Esophagus squamous epithelium (tissue), 5 donors: ENCODE measurements at places on chromosomes 1 and 21.

GRCh38 chr1:193516755-193517388 is 330.5 kb upstream of the B3GALT2 start:
- DNase-seq = no peak

GRCh38 chr1:200877839-200878551 is 5.2 kb downstream of the GPR25 start:
- no peak for DNase-seq

DNA sequence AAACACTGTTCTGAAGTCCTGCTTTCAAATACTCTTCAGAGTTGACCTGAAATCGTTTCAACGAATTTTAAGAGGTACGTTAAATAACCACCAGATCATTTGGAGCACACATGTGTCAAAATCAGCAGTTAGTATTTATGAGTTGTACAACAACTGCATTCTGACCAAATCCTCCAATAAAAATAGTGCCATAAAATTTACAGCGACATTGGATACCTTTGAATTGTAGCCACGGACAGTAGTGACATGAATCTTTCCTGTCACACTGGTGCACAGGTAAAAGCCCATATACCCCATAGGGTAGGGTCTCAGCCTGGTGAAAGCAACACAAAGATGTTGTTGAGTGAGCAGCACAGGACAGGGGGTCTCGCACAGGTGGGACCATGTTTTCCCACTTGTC is 121.5 kb downstream of the CLIC6 start:
- no peak for DNase-seq

GRCh38 chr1:5649795-5650194 is 342.4 kb downstream of the NPHP4 start:
- no peak for DNase-seq

DNA sequence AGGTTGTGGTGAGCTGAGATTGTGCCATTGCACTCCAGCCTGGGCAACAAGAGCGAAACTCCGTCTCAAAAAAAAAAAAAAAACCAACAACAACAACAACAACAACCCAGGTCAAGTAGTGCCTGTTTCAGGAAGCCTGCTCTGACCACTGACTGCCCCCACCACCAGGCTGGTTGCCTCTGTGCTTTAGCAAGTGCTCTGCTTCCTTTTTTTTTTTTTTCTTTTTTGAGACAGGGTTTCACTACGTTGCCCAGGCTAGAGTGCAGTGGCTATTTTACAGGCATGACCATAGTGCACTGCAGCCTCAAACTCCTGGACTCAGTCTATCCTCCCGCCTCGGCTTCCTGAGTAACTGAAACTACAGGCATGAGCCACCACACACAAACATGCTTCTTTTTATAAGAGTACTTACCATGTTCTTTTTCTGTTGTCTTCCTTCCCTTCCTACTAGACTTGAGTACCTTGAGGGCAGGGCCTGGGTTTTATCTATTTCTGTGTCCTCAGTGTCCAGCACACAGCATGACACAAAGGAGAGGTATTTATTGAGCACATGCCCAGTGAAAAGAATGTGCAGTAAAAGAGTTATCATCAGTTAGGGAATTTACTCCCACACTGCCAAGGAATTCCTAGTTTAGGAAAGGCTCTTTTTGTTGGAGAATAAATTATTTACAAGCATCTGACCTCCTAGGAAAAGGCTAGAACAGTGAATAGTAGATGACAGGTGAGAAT is 9.9 kb upstream of the COA7 start:
- DNase-seq = no peak

GRCh38 chr1:83763361-83764095 is 235.4 kb downstream of the TTLL7 start:
- DNase-seq = no peak

GRCh38 chr1:24963099-24963872 is 33.2 kb upstream of the RUNX3 start:
- DNase-seq = no peak

DNA sequence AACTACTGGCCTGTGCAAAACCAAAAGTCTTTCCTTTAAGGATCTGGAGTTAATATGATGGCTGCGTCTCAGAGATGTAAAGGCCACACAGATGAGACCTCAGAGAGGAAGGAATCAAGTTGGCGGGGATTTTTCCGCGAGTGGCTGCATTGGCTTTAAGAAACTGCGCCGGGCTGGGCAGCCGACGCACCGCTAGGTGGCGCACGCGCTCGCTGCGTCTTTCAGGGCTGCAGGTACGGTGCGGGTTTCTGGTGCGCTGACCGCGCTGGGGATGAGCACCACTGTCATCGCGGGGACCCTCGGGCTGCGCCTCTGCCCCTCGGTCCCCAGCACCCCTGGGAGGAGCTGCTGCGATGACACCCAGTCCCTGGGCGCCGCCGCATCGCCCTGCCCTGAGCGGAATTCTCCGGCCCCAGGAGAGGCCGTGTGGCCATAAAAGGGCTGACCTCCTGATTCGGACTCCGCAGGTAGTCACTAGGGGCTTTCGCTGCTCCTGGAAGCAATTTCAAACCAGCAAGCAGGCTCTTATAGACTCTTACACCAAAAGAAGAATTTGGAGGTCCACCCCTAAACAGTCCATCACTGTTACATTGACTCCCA is 241.0 kb downstream of the KCNJ6 start:
- DNase-seq = no peak

DNA sequence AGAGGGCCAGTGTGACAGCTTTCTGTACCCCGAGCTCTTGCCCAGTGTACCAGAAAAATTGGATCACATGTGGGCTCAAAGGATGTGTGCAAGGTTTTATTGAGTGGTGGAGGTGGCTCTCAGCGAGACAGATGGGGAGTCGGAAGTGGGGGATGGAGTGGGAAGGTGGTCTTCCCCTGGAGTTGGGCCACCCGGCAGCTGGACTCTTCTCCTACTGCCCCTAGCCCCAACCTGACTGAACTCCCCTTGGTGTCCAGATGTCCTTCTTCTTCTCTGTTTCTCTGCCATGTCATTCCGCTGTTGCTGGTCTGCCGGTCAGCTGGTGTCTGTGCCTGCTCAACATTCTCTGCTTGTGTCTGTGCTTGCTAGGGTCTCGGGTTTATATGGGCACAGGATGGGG is 217.9 kb downstream of the RRAGC start:
- no peak for DNase-seq

- DNase-seq = no peak
These were observed 63.3 kb downstream of the GALNT2 start for GRCh38 chr1:230130172-230130944.

DNA sequence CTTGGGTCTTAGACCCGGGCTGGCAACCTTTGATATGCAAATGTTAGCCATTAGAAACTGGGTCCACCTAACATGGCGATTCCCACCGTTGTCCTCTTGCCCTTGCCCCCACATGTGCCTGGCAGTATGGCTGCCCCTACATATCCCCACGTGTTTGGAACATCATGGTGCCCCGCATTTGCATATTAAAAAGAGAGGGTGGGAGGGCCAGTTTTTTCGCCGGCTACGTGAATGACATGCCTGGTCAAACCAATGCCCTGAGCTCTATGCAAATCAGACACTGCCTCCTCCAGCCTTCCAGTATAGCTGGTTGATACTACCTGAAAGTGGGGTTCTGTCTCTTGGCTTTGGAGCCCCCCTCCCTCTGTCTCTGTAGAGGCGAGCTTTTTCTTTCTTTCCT is 133.0 kb downstream of the CDC42BPA start:
- DNase-seq = no peak

GRCh38 chr1:153549741-153550397 is 811 bp upstream of the S100A3 start:
- DNase-seq = no peak

DNA sequence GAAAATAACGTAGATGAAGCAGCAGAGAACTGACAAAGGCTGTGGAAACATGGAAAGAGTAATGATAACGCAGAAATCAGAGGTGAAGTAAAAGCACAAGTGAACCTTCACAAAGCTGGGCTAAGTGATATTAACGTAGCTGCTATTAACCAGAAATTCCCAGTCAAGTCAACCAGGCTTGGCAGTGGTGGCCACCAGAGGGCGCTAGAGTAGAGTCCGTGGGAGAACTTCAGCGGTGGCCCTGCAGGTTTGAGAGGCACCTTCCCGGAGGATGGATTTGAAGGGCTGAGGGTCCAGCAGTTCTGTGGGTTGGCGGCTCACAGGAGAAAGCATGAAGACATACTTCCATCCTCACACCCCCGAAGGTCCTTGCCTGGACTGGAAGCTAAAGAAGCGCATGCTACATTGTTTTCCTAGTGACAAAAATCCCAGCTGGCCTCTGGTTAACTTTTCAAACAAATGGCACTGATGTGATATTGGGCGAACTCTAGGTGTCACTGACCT is 81.7 kb upstream of the ZNF648 start:
- DNase-seq = peak; percentile 24

- no peak for DNase-seq
These were observed 53.3 kb downstream of the ZFYVE9 start for GRCh38 chr1:52195161-52195560.

DNA sequence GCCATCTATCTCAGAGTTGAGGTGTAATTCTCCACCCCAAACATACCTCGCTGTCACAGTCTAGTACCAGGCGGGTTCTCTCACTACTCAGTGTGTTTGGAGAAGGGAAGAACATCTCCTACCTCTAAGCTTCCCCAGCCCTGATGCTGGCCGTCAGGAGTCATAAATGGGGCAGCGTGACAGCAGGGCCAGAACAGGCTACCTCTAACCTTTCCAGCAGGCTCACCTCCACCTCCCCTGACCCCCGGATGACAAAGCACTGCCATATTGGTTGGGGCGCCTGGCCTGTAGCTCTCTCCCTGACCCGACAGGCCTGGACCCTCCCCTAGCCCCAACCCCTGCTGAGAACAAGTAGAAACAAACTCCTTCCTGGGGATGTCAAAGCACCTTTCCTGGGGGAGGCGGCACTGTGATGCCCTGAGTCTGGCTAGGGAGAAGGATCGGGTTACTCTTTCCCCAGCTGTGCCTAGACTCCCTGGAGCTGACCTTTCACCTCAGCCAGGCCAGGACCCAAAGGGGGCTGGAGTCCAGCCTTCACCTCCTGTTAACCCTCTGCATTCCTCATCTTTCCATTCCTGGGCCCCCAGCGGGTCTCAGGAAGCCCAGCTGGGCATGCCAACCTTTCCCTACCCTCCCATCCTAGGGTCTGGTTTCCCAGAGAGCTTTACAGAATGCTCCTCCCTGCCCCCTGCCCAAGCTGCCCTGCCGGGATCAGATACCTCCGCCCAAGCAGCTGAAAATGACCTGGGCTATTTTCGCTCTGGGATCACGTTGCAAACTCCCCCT is 34.2 kb downstream of the AHDC1 start:
- DNase-seq = no peak

- DNase-seq = no peak
These were observed 50.2 kb downstream of the LAMC2 start for GRCh38 chr1:183236158-183236725.

GRCh38 chr1:160547422-160547821 is 24.4 kb upstream of the SLAMF6 start:
- no peak for DNase-seq
